NCI-H146 (cell line): ENCODE measurements at places on chromosomes 6 and 20.

DNA sequence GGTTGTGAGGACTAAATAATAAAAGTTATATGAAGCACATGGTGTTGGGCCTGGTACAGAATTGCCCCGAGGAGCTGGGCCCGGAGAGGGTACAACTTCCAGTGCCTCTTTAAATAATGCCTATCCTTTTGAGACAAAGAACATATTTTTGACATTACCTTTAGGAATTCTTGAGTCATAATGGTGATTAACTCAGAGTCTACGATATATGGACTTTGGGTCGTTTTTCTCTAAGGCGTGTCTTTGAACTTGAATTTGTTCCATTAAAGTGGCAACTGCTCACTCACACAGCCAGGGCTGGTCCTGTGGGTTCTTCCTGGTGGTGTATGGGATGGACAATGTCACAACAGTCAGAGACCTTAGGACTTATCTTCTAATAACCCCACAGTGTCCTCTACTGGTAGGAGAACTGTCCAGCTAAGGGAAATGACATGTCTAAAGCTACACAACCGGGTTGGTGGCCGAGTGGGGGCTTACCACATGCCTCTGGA is 106.5 kb downstream of the CDC5L start:
- DNase-seq: peak; percentile 21

- DNase-seq: peak; percentile 82
These were observed 163.3 kb downstream of the ARHGAP18 start for GRCh38 chr6:129546702-129547101.

- DNase-seq: no peak
These were observed 825 bp downstream of the RIMS1 start for GRCh38 chr6:71887006-71887743.

GRCh38 chr6:139253656-139254055 is 38.1 kb downstream of the TXLNB start:
- no peak for DNase-seq

- DNase-seq: peak; percentile 87
These were observed 697 bp downstream of the PPT2 start for GRCh38 chr6:32154514-32155161.

DNA sequence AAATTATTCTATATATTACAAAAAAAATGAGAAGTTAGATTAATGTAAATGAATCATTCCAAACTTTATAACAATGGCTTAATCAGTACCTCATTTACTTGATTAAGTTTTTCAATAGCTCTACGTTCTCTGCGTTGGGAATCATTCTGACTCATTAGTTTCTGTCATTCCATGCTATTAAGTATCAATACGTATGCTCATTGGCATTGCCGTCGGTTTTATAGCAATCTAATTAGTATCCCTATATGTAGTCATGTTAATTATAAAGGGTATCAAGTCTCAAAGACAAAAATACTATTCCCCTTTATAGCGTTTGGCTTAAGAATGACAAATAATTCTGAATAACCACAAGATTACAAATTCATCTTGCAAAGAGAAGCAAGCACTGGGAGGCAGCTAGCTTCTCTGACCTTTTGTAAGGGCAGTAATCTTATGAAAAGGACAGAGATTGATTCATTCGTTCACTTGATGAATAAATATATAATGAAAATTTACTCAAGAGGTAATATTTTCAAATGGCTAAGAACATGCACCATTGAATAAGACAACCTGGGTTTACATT is 41.8 kb downstream of the OLIG3 start:
- DNase-seq: no peak

DNA sequence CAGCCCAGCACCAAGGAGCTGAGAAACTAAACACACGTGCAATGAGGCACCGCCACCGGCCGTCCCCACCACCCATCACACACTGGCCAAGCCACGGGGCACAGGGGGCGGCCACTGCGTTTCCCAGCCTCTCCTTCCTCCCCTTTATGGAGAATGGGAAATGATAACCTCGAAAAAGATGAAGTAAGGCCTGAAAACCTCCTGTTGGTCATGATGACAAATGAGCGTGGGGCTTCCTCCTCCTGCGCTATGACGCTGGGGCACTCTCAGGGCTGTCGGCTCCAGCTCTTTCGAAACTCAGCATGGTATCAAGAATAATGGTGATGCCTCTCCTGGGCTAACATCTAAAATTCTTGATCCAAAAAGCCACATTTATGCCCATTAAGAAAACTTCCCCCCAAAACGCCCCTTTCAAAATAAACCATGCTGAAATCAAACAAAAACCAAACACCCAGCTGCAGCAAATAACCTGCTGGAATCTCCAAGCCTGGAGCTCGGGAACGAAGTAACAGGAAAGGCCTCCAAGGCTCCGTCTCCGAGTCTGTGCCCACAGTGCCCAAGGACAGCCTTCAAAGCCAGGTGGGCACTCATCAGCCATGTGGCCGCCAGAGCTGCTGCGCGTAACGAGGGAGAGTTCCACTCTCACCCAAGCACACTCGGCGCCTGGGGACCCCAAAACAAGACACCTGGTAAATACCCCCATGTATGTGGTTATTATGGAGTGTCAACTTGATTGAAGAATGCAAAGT is 50.0 kb downstream of the TAF4 start:
- DNase-seq: no peak

- peak; percentile 59 for DNase-seq
These were observed 169.3 kb upstream of the ZNF337 start for GRCh38 chr20:25865715-25866656.

- DNase-seq: no peak
These were observed 24.8 kb downstream of the CDH22 start for GRCh38 chr20:46283426-46284039.

DNA sequence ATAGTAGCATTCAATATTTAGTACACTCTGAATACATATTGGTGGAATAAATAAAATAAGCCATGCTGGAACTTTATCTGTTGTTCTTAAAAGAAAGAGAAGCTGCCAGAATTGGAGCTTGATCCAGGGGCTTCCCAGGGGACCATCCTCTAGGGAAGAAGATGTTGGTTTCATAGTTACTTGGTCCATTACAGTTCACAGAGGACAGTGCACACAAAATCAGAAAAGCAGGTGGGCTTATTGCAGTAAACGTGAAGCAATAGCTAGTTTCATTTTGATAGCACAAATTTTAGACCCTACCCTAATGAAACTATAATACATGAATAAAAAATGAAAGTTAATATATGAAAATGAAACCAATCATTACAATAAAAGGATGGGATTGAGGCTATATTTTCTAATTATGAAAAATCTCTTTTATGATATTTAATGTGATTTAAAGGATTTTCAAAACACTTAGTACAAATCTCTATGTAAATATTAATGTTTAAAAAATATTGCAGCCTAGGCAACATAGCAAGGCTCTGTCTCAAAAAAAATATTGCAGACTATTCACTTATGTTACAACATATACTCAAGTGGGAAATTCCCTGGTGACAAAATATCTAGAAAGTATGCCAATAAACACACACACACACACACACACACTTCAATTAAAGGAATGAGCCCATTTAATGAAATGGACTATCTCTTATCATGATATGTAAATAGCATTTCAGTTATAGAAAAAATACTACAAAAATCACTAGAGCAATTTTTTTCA is 227.0 kb upstream of the MARCKS start:
- DNase-seq: no peak
